ENCODE measurements at places on chromosomes 1 and 21. TPM values are rescaled to one million over a fixed set of nuclear protein-coding genes. Genes with fewer than 3 reads are reported as not detected.

DNA sequence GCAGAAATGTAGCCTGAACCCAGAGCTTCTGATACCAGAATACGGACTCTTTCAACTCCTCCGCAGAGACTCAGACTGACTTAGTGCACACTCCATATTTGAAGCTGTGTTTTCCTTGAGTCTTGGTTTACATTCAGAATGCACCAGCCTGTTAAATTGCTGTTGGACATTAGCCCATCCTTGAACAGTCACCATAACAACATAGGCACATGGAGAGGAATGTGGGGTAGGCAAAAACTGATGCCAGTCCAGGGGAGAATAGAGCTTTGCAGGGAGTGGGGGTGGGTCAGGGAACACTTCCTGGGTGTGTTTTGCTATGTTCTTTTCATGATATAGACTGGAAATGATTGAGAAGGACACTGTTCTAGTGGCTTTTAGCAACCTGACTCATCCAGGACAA lies 76.3 kb upstream of the CACNA1E start:
- no peak for DNase-seq

GRCh38 chr21:44904141-44904923 lies 16.4 kb downstream of the ITGB2 start:
- DNase-seq, result no peak

- no peak for DNase-seq
These were observed 853 bp upstream of the RRAGC start for GRCh38 chr1:38860454-38860795.

DNA sequence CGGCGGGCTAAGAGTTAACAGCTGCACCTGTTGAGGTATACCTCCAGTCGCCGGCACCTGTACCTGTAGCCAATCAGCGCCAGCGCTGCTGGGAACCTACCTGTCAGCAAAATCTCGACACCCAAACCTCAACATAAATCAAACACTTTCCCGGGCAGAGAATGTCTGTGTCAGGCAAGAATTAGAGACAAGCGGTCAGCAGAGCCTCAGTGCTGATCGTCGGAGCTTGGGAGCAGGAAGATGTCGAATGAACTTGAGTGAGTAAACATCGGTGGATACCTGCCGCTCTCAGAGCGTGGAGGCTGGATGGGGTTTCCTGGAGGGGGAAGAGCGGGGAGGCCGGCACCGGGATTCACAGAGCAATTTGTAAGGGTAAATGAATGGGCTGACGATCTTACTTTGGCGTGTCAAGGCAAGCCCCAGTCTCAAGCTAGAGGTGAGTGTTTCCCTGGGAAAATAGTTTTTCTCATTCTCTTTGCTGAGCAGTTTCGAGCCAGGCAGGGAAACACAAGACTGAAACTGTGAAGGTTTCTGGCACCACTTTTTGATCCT lies at the start of gene GRHL3:
GRHL3 (plus strand) TSS at position 46 of the 552 bp plus-strand sequence; CDS start at position 241, 195 bp downstream.
- no peak for DNase-seq

DNA sequence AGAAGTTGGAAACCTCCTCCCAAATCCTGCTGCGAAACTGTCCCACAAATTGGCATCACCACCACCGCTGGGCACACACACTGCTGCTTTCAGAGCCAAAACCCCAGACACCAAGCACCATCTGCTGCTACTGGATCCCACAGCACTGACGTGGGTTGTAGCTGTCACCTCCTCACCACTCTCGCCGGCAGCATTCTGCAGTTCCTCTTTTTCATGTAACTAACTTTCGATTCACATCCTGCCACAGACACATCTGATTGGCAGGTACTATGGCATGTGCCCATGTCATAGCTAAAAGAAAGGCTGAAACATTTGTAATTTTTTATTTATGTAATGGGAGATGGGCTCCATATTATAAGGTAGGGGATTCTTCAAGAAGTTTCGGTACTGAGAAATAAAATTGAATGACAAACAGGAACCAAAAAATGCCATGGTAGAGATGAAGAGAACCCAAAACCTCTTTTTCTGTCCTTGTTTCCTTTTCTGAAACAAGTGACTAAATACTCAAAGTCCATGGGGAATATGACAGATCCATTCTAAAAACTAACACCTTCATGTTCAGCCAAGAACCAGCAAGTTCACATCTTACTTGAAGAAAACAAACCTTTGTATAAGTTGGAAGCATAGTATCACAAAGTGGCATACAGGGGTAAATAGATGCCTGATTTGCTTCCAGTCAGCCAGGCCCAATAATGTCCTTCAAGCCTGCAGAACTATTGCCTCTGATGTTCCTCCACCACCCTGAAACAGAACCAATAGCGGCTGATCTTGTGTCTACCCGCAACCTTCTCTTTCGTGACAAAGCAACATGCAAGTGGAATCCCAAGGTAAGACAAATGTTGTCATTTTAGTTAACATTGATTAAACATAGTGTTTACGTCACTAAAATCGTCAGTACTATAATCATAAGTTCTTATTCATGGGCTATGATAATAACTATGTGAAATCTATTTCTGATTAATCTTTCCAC lies 26.6 kb upstream of the RGS13 start:
- DNase-seq, result peak; percentile 84

DNA sequence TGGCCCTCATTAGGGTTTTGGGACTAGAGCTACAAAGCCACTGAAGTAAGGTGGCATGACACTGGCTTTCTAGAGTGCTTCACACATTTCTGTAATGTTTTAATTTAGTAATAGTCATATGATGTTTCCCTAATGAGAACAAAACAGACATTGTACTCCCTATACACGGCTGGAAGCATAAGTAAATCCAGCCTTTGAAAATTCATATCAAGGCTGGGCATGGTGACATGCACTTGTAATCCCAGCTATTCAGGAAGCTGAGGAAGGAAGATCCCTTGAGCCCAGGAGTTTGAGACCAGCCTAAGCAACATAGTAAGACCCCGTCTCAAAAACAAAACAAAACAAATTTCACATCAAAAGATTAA lies 7.4 kb downstream of the USP48 start:
- no peak for DNase-seq

- no peak for DNase-seq
These were observed 311.0 kb downstream of the ASTN1 start for GRCh38 chr1:176853503-176853902.

DNA sequence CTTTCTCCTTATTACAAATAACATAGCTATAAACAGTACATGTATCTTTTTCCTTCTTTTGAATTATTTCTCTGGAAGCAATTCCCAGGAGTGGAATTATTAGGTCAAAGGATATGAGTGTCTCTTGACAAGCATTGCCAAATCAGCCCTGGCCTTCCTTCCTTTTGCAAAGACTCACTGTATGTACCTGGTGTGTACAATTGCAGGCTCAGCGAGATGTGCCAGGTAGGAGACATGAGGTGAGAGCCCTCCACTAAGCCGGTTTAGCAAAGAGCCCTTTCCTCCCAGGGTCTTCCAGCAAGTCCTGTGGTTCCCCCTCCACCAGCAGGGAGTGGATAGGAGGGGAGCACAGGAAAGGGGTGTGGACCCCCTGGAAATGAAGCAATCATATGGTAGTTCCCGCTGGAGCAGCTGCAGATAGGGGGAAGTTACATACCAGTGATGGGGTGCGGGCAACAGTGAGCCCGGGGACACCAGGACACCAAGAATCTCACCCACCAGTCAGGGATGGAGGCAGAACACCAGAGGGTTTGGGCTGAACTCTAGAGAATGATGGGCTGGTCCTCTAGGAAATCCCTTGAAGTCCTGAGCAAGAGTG lies 18.3 kb downstream of the RCSD1 start:
- no peak for DNase-seq

GRCh38 chr21:46048926-46049889 lies 48.7 kb upstream of the COL6A2 start:
- no peak for DNase-seq

The YIPF1 gene
- total RNA-seq, result 15.6 TPM

GRCh38 chr1:221840511-221841243 lies 98.8 kb upstream of the DUSP10 start:
- DNase-seq, result no peak

- no peak for DNase-seq
These were observed 87.0 kb downstream of the ACBD6 start for GRCh38 chr1:180415236-180415848.

The DYRK1A gene
- 57.5 TPM for total RNA-seq

DNA sequence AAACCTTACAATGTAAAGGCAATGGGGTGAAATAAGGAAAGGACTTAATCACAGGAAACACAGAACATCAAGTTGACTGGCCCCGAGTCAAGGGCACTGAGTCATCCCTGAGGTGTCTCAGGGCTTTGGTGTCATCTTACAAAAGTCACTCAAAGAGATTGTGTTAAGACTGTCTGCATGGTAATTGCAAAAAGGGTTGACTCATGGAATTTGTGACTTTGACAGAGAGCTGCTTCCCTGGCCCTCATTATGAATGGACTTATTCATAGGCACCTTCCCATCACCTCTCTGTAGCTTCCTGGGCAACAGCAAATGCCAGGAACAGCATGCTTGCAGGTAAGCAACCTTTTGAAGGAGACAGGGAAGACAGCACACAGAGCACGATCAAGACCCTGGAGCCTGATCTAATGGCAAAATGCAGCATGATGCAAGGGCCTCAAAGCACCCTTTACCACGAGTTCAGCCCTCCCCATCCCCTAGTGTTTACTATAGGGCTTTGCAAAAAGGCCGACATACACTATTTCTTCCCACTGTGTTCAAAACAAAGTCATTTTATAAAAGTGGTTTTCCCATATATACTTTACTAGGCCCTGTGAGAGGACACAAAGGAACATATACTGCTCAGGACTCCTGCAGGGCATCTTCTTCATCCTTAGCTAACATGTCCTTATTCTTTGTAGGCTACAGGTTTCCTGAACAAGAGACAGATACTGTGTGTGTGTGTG lies 17.1 kb downstream of the ZP4 start:
- no peak for DNase-seq

- no peak for DNase-seq
These were observed 14.2 kb upstream of the SRSF4 start for GRCh38 chr1:29195881-29196291.

The GPR153 gene
- 0.41 TPM for total RNA-seq

DNA sequence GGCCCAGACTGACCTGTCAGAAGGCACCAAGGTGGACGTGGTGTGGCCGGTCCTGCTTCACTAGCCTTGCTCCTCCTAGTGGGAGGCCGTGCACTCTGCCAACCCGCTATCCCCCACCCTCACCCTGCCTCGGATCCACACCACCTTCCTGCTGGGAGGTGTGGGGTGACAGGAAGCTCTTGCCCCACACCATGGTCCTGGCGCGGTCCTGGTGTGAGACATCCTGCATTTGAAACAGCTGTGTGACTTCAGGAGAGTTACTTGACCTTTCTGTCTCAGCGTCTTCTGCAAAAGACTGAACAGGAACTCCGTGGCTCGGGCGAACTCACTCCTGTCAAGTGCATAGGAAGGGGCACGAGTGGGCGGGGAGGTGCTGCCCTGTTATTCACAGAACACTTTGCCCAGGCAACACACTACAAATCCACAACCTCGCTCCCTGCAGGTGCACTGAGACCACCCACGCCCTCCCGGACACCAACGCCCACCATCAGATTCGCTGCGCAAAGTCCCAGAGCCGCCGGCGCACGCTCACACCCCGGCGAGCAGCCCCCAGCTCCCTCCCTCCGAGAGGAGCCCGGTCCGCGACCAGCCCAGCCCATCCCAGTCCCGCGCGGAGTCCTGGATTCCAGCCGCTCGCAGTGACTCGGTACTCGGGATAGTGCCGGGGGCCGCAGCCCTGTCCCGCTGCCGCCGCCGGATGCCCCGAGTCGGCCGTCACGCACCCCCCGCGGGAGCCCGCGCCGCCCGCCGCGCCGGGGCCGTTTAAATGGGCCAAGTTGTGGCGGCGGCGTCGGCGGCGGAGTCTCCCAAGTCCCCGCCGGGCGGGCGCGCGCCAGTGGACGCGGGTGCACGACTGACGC lies at the start of gene SAMD11:
SAMD11 (plus strand) TSS at position 793 of the 860 bp plus-strand sequence. CDS start 509 bp downstream, outside the sequence.
- DNase-seq, result peak; percentile 61

GRCh38 chr1:156953571-156953970 lies 33.1 kb downstream of the LRRC71 start:
- DNase-seq, result no peak

DNA sequence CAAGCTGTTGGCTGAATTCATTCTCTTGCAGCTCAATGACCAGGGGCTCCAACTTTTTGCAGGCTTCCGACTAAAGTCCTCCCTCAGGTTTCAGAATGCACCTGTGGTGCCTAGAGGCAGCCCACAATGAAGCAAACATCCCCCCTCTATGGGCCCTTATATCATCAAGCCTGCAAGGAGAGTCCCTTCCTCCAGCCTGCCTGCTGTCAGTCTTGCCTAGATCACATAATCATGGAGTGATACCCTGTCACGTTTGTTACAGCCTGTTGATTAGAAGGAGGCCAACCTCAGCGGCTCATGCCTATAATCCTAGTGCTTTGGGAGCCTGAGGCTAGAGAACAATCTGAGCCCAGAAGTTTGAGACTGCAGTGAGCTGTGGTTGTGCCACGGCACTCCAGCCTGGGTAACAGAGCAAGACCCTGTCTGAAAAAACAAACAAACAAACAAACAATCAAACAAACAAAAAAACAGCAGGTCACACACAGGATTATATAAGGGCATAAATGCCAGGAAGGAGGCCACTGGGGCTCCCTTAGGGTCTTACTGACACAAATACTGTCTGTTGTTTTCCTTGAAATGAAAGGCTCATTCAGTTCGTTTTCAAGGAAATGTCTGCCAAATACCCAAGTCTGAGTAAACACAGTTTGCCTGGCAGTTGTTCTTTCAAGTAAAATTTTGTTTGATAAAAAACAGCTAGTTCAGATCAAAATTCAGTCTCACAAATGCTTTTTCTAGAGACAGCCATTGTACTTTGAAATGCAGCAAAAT lies 4.7 kb upstream of the SPRR3 start:
- DNase-seq, result no peak

GRCh38 chr1:101992821-101993575 lies 3.7 kb downstream of the OLFM3 start:
- no peak for DNase-seq

GRCh38 chr1:35053433-35053832 lies 21.7 kb upstream of the ZMYM6 start:
- no peak for DNase-seq

DNA sequence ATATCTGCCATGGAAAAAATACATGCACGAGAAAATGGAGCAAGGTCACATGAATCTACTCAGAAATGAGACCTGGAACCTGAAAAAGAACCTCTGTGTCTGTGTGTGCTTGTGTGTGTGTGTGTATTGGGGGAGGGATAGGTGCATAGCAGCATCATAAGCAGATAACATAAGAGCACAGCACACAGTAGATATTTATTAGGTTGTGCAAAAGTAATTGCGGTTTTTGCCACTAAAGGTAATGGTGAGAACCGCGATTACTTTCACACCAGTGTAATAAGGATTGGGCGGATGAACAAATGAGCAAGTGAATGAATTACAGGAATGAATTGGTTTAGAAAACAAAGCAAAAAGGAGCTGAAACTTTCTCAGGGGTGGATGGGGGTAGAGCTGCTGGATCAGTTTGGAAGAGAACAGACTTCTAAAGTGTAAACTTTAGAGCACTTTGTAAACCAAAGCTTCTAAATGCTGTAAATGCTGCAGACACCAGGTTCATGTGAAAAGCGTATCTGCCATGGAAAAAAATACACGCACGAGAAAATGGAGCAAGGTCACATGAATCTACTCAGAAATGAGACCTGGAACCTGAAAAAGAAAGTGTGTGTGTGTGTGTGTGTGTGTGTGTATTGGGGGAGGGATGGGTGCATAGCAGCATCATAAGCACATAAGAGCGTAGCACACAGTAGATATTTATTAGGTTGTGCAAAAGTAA lies 156.9 kb downstream of the TOMM20 start:
- no peak for DNase-seq

The RNF186 gene
- not detected for total RNA-seq

GRCh38 chr1:109197158-109198042 lies 16.3 kb upstream of the SARS1 start:
- peak; percentile 48 for DNase-seq
